ENCODE measurements at places on chromosomes 2 and 18.

DNA sequence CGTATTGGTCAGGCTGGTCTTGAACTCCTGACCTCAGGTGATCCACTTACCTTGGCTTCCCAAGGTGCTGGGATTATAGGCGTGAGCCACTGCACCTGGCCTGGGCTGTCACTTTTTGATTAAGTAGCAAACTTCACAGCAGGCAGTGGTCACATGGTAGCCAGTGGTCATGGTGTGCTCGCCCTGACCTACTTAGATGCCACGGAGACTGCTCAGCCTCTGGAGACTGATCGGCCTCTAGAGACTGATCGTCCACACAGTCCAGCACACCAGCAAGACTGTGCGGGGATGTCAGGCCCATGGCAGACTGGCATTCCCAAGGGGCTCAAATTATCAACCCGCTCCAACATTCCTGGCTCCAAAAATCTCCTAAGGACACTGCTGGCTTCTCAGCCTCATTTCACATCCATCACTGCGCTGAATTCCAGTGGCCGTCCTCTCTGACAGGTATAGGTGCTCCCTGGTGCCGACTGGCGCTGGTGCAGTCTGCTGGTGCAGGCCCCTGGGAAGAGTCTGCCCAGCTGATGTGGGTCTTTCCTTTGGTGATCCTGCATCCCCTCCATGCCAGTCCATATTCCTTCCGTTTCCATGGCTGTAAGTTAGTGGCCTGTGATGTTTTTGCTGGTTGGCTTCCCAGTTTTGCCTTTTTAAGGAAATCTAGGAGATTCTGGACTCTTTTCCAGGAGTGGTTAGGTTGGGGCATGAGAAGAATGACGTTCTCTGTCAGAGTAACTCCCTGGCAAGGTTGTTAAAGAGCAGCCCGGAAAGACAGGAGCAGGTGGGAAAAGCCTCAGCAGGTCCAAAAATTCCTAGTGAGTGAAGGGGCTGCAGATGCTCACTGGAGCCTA is 374.5 kb upstream of the HS6ST1 start:
- DNase-seq: no peak

DNA sequence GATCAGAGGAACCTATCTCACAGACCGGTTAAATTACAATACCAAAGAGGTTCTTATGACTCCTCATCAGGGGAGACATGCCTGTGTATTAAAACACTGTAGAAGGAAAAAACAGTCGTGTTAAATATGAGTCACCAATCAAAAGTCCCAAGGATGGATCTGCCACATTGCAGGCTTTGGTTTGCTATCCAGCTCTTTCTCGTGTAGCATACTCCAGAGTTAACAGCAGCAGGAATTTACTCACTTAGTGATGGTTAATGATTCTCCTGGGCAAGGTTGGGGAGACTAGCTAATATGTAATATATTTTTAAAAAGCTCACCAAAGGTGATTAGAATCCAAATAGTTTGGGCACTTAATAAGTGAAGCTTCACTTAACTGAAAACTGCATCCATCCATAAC is 109.7 kb downstream of the MBD5 start:
- DNase-seq: no peak

GRCh38 chr2:188303363-188304031 is 11.8 kb downstream of the GULP1 start:
- no peak for DNase-seq

DNA sequence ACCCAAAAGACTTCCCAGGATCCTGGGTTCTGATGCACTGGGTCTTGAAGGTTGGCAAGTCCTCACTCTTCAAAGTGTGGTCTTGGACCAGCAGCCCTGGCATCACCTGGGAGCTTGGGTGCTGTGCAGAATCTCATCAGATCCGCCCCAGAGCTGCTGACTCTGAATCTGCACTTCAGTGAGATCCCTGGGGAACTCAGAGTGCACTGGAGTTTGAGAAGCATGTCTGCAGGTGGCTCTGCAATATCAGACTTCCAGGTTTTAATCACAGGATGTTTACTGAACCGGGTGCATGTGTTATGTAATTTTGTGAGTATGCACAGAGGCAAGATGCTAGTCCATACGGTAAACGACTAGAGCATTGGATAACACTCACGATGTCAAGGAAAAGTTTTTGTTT is 58.0 kb upstream of the BOD1L2 start:
- DNase-seq: no peak

DNA sequence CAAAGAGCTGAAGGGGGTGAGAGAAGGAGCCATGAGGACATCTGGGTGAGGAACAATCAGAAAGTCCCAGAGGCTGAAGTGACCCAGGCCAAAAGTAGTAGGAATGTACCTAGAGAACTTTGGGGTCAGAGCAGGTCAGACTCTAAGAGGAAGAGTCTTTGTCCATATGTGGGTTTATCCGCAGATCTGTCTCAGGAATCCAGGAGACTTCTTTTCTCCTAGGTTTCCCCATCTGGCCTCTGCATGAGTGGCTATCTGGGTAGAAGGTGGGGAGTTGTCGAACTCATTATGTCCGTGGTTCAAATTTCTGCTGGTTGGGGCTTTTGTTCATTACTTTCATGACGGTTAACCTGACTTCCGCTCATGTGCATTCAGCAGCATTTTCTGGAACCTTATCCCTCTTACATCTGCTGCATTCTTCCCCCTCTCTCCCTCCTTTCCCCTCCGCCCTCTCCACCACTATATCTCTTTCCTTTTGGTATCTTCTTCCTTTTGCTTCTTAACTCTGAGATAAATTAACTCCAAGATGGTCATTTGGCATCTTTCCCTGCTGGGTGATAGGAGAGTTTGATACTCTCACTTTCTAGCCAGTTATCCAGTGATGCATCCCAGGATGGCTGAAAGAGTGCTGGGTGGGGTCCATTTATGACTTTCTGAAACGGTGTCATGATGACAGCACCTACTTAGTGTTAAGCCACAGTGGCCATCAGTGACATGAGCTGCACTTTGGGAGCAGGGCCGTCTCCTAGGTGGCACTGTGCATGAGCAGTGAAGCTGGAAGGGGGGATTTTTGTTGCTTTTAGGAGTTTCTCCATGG is 2.1 kb downstream of the LIPG start:
- no peak for DNase-seq

DNA sequence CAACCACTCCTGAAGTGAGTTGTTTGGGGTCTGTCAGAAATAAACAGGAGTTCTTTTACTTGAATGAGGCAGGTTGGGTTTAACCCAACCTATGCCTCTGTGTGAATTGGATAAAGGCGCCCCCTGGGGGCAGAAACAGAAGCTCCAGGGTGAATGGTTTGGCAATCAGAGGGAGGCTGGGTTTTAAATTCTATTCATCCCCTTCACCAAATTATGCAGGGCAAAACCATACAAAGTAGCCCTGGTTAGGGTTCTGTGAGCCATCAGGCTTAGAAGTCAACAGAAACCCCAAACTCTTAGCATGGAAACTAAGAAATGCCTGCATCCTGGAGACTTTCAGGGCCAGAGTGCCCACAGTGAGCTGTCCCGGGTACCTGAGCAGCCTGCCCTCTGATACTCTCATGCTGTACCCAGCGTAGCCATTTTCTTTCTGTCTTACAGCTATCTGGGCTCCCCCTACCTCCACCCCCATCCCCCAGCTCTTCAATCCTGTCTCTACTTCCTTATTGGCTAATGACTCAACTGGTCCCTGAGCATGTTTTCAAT is 241.5 kb downstream of the ICOS start:
- peak; percentile 48 for DNase-seq

DNA sequence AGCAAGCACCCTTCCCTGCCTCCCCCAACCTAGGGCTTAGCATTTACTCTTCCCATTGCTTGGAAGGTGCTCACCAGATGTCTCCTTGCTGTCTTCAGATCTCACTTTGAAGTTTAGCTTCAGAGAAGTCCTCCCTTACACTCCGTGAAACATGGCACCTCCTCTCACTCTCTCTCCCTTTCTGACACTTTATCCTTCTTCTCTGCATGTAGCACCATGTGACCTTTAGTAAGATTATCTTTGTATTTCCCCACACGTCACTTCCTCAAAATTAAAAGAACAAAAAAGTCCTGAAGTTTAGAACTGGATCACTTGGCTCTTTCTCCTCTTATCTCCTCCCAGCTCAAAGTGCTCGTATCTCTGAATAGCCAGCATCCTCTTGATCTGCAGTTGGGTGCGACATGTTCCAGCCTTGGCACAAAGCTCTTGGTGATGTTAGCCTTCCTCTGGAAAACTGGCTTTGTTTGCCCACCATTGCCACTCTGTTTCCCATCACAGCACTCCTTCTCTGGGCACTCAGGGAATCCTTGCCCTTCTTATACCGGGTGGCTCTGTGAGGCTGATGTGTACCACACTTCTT is 40.6 kb upstream of the EPAS1 start:
- no peak for DNase-seq

- DNase-seq: no peak
Measured at GRCh38 chr2:181575024-181575649, 81.8 kb downstream of the CERKL start.

GRCh38 chr2:99660616-99661406 is 171.0 kb upstream of the REV1 start:
- no peak for DNase-seq

- no peak for DNase-seq
Measured at GRCh38 chr2:147782141-147782930, 62.5 kb upstream of the ACVR2A start.

GRCh38 chr2:101958061-101958460 is 33.7 kb upstream of the IL1R2 start:
- DNase-seq: no peak

All from activated gamma-delta T cell treated with anti-CD3 and anti-CD28 coated beads, Interleukin-2, amount 50 U/mL, for 16 hours (primary cell).